ENCODE measurements at places on chromosomes 4 and X.

- no peak for DNase-seq
Measured at GRCh38 chrX:100356351-100356896, 53.6 kb downstream of the PCDH19 start.

DNA sequence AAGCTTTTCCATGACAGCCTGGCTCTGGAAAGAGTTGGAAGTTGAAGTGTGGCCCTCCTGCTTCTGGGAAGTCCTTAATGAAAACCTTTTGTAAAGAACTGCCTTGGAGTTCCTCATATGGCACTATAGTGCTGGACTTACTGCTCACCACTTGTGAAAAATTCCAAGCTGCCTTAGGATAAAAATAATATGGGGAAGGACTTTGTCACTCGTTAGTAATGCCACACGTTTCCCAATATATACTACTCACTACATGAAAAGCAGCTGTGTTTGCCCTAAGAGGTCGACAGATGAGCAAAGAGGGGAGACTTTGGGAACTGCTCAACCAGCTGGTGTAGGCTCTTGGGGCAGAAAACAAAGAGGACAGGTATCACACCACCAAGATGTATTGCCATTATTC, 11.7 kb downstream of the OPHN1 start:
- DNase-seq, result no peak

- DNase-seq, result no peak
Measured at GRCh38 chrX:37348231-37348970, 763 bp upstream of the PRRG1 start.

- no peak for DNase-seq
Measured at GRCh38 chr4:182206916-182207315, 36.3 kb upstream of the TENM3 start.

- no peak for DNase-seq
Measured at GRCh38 chr4:14716691-14717090, 285.6 kb upstream of the CPEB2 start.

- no peak for DNase-seq
Measured at GRCh38 chr4:25903900-25904747, 9.9 kb upstream of the SMIM20 start.

- DNase-seq, result no peak
Measured at GRCh38 chrX:71095981-71096759, 519 bp downstream of the FOXO4 start.

DNA sequence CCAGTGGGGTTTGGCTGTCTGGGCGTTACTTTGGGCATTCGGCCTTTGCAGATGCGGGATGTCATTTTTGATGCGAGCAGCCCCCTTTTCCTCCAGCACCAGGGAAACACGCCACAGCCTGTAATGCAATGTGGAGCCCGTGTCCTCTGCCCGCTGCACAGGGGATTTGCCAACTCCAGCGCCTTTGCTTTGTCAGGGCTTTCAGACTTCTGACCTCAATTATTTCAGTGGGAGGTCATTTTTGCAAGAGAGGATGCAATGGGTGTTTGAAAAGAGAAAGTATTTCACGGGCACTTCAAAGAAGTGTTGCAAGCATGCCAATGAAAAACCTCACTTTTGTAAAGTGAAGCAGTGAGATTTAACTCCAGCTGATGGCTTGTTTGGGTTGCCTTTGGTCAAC, 11.5 kb downstream of the CLCN4 start:
- DNase-seq, result no peak

DNA sequence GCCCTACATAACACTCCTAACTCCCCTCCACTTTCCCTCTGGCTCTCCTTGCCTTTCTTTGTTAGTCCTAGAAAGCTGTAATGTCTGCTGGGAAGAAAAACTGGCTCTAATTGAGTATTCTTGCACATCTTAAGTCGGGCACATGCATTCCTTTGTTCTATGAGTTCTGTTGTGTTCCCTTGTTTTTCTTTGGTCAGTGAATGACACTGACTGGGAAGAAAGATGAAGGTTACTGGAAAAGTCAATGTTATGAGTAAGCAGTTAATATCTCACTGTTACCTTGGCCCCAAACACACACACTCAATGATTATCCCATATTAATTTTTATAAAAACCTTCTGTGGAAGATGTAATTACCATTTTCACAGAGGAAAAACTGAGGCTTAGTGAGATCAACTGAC, 215.9 kb downstream of the SOWAHB start:
- no peak for DNase-seq

- no peak for DNase-seq
Measured at GRCh38 chrX:38489341-38489740, 72.0 kb upstream of the TSPAN7 start.

GRCh38 chrX:826448-826847, 195.9 kb downstream of the SHOX start:
- no peak for DNase-seq

DNA sequence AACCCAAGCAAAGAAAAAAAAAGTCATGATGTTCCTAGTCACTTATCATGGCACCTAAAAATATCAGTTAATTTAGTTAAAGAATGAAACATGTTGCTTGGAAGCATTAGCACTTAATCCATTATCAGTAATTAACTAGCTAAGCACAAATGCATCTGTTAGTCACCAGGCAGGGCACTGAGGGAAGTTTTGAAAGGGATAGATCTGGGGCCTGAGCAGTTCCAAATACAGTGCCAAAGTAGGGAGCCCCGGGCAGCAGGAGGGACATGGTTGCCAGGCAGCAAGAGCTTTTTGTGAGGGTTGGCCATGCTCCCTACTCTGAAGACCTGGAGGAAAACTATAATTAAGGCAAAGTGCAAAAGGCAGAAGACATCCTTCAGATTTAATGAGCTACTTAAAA, 62.0 kb downstream of the PHKA1 start:
- DNase-seq, result no peak

GRCh38 chr4:10343656-10344055, 113.6 kb downstream of the ZNF518B start:
- no peak for DNase-seq

DNA sequence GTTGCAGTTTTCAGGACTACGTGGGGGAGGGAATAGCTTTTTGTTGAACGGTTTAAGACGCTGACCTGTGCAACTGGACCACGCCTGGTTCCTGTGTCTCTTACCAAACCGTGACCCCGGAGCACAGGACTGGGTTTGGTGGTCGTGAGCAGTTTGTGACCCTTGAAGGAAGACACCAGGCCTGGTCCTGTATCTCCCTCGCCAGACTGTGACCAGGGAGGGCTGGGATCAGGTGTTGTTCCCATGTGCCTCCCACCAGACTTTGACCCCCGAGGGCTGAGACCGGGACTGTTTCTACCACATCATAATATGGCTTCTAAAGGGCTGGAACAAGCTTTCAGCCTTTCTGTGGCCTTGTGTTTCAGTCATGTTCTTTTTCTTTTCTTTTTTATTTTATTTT, 683 bp downstream of the EBP start:
- no peak for DNase-seq

DNA sequence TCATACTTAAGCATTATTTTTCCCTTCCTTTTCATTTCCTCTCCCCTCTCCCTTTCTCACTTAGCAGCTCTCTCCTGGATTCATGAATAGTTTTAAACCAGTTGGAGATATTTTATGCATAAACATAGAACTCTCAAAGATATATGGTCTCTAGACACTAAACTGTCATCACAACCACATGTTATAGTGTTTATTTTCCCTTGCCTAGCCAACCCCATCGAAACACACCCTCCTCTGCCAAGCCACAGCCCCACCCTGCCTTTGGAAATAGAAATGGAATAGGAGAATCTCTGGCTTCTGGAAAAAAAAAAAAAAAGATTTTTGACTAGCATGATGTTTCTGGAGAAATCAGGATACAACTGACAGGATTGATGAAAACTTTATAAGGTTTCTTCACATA, 64.8 kb upstream of the RBPJ start:
- no peak for DNase-seq

DNA sequence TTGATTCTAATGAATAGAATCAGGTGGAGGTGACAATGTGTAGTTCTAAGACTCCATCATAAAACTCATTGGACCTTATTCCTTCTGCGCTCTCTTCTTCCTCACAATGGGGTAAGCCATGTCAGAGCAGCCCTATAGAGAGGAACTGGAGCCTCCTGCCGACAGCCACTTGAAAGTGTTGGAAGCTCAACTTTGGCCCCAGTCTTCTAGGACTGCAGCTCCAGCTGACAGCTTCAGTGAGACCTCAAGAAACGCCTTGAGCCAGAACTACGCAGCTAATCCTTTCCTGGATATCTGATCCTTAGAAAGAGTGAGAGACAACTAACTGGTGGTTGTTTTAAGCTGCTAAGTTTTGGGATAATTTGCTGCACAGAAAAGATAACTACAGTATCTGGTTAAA, 22.1 kb upstream of the ADH7 start:
- DNase-seq, result no peak

GRCh38 chr4:149095001-149095400, 652.8 kb upstream of the NR3C2 start:
- DNase-seq, result no peak

DNA sequence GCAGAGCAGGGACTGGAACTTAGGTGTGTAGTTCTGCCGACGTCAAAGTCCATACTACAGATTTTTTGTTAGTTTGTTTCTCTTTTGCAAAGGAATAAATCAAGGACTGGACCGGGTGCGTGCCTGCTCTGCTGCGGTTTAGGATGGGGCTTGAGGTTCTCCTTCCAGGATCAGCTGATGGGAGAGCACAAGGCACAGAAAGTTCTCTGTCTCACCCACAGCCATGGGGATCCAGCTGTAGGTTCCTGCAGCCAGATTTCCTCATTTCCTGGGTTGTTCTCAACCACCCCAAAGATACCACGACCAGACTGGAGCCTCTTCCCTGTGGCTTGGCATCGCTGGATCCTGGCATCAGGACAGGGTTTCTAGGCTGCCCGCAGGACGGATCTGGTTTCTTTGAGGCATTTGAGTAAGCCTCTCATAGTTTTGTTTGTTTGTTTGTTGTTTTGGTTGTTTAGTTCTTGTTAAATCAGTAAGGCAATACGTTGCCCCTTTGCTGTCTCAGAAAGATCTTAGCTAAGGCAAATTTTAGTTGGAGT, 789 bp upstream of the SRPX start:
- no peak for DNase-seq

DNA sequence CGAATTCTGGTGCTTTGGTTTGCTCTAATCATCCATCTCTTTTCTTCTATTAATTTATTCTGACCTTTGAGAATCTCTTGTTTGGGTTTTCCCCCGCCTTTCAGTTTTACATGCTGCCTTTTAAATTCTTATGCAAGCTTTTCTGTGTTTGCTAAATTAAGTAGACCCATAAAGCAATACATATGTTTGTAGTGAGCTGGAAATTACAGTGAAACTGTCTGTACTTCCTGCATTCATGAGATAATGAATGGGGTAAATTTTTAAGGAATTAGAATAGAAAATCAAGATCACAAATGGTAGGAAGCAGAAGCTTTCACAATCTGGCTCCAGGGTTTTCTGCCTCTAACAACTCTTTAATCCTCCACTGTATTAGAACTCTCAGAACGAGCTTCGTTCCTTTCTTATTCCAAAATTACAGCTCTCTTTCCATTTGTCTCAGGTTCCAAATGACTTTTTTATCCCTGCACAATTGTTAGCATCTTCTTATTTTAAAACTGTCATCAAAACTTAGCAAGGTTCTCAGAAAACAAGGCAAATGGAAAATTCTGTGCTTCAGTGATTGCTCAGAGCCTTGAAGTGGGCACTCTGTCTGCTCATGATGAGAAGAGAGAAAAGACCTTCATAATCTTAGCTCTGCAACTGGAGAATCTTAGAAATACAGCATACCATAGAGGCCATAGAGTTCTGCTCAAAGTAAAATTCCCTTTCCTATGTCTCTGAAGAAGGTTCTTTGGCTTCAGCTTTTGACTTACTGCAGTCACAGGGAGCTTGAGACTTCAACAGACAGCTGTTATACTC, 108.2 kb downstream of the EGF start:
- DNase-seq, result no peak

DNA sequence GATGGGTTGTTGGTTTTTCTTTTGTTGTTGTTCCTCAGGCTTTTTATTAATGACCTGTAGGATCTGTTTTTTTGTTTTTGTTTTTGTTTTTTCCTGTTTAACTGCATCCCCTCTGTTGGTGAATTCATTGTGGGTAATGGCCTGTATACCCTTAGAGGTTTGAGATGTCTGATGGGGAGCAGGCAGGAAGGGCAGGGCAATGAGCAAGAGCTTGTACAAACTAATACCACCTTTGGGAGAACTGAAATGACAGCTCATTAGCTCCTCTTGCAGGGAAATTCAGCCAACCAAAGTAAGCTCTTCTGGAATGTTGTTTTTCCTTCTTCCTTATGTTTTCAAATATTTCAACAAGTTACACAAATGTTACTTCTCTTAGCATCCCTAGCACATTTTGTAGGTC, 23.4 kb downstream of the SH2D1A start:
- no peak for DNase-seq

DNA sequence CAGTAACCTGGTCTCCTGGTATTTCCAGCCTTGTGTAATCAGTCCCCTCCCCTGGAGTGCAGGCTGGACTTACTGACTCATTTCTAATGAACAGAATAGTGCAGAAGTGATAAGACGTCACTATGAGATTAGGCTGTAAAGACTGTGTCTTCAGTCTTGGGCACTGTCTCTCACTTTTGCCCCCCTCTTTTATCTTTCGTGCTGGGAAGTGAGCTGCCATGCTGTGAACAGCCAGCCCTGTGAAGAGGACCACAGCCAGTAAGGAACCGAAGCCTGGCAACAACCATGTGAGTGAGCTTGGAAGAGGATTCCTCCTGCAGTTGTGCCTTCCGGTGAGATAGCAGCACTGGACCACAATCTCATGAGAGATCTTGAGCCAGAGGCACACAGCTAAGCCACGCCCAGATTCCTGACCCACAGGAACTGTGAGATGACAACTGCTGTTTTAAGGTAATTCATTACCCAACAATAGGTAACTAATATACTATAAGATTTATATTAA, 67.5 kb upstream of the GPR34 start:
- DNase-seq, result no peak

- no peak for DNase-seq
Measured at GRCh38 chrX:39574178-39574577, 523.6 kb downstream of the BCOR start.

DNA sequence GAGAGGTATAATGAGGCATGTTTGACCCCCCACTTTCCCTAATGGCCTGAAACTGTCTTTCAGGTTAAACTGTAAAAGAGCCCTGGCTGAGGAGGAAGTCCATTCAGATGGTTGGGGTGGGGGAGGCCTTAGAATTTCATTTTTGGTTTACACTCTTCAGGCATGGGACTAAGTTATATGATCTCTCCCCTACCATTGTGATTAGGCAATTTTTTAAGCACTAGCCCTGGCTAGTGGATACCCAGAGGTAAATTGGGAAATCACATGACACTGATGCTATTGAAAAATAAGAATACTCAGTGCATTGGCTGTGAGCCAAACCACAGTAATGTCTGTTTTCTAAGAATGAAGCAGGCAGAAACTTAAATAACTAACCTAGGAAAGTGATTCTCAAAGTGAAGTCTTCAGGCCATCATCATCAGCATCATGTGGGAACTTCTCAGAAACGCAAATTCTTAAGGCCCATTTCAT, 149.7 kb downstream of the RRAGB start:
- no peak for DNase-seq

DNA sequence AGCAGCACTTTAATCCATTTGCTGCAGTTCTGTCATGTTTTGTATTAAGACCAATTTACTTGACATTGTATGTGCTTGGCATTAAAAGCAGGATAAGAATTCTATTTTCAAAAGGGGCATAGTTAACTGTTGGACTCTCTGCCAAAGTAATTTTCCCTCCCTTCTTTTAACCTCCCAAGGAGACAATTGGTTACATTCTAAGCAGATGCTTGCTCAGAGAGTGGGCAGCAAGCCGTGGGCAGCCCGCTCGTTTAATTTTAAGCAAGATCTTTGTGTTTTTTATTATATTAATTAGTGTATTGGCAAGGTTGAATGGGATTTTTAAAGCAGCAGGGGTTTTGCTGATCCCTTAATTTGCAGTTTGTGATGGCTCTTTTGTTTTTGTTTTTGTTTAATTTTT, 37.1 kb upstream of the KLHL8 start:
- DNase-seq, result no peak

- DNase-seq, result no peak
Measured at GRCh38 chr4:160848901-160849760, 1314.7 kb downstream of the FSTL5 start.
